Fibroblast of lung (primary cell): ENCODE measurements at places on chromosomes 7 and 10.

DNA sequence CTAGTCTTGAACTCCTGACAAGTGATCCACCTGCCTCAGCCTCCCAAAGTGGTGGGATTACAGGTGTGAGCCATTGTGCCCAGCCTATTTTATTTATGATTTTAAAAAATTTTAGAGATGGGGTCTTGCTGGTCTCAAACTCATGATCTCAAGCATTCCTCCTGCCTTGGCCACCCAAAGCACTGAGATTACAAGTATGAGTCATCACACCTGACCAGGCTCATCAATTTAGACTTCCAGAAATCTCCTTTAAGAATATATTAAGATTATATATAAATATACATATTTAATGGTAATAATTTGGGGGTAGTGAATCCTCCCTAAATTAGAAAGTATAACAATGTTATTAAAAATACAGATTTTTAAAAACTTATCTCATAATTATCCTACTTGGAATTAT lies 29.1 kb downstream of the LAMB1 start:
- no peak for DNase-seq
- peaks cover 13% of the 10 kb centered on the region for H3K4me1 ChIP-seq
- peaks cover 35% of the 10 kb centered on the region for H3K36me3 ChIP-seq
- H3K27me3 ChIP-seq, result no peaks in the 10 kb centered on the region
- H3K4me3 ChIP-seq, result no peak overlapping the region

DNA sequence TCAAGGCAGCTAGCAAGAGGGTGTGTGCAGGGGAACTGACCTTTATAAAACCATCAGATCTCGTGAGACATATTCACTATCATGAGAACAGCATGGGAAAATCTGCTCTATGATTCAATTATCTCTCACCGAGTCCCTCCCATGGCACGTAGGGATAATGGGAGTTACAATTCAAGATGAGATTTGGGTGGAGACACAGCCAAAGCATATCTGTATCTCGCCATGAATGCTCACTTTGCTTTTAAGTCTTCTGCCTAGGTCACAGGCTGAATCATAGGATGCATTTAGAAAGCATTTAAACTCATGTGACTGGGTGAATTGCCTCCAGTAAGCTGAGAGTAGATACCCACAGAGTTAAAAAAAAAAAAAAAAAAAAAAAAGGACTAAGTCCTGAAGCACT lies 220.0 kb downstream of the AGMO start:
- H3K27me3 ChIP-seq, result no peaks in the 10 kb centered on the region
- H3K36me3 ChIP-seq, result no peaks in the 10 kb centered on the region
- no peak for DNase-seq

DNA sequence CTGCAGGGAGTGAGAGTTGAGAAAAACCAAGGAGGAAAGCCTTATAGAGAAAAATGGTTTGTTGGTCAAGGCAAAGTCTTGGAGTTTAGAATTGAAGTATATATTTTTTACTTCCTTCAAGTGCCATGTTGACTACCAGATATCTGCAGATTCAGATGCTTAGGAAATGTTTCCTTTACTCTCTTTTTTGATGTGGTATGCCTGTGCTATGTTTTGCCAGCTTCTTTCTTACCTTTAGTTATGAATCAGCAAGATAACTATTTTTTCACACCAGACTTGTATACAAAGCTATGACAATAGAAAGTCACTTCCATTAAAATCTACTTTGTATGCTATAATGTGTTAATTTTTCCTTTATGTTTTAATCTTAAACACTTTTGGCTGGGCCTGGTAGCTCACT lies 3.6 kb downstream of the R3HCC1L start:
- H3K36me3 ChIP-seq, result no peaks in the 10 kb centered on the region
- no peak for DNase-seq
- no peaks in the 10 kb centered on the region for H3K27me3 ChIP-seq
- no peak overlapping the region for H3K4me3 ChIP-seq
- H3K4me1 ChIP-seq, result peaks cover 2% of the 10 kb centered on the region

DNA sequence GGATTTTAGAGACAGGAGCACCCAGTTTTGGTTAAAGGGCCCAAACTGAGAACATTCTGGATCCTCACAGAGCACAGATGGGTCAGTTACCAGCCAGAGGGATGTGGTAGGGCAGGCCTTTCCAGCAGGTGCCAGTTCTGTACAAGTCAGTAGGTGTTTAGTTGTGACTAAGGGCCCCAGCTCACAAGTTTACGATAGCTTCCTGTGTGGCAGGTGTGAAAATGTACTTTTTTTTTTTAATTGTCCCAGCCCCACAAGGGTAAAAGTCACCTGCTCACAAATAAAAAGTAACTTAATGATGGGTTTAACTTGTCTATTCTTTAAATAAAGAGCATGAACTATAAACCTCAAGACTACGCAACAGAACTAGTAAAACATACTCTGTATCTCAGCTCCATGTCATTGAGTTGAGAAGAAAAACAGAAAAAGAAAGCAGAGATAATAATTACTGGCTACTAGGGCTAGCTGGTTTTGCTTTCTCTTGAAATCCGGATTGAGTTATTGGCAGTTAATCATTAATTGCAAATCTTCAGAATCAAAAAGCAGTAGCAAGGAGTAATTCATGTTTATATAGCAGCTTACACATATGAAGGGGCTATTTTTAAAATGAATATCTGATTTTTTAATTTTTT lies 15.4 kb downstream of the NFE2L3 start:
- H3K36me3 ChIP-seq, result no peaks in the 10 kb centered on the region
- no peak for DNase-seq
- H3K4me1 ChIP-seq, result no peaks in the 10 kb centered on the region
- H3K4me3 ChIP-seq, result no peak overlapping the region
- no peak overlapping the region for H3K27ac ChIP-seq

DNA sequence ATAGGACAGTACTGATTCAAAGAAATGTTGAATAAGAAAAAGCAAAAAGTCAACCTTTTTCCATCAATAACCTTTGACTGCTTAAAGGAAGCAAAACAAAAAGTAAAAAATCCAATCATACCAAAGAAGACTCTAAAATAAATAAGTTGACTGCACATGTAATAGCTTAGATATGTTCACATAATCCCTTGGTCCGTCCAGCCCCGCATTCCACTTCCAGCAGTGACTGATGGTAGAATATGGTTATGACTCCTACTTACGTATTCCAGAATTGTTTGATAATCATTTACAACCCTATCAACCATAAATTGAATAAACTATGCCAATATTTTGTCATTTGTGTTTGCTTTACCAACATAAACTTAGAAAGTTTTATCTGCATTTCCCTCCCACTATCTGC lies 77.9 kb downstream of the CTNNA3 start:
- H3K4me3 ChIP-seq, result no peak overlapping the region
- no peaks in the 10 kb centered on the region for H3K36me3 ChIP-seq
- H3K27ac ChIP-seq, result no peak overlapping the region

- H3K27me3 ChIP-seq, result no peaks in the 10 kb centered on the region
- no peak for DNase-seq
- no peak overlapping the region for H3K4me3 ChIP-seq
These were observed 15.8 kb downstream of the AP5Z1 start for GRCh38 chr7:4791101-4791737.

DNA sequence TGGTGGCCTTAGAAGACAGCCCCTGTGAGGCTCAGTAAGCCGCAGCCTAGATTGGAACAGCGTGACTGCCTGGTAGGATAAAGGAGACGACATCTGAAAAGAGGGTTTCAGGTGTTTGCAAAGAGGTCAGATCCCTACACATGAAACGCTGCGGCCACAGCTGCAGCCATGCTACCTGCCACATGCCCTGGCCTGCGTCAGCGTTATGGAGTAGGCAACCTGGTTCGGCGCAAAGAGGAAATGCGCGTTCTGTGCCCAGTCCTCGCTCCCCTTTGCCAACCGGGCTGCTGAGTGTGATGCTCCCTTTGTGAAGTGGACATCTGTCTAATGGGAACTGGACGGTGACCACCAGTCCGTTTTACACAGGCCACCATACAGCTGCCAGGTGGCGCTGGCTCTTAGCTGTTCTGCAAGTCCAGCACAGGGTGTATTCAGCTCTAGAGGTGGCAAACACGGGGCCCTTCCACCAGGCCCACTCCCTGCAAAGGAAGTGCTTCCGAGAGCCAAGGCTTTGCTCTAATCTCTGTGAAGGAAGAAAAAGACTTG lies 160.3 kb downstream of the CELF2 start:
- no peaks in the 10 kb centered on the region for H3K27me3 ChIP-seq
- no peaks in the 10 kb centered on the region for H3K36me3 ChIP-seq
- no peaks in the 10 kb centered on the region for H3K4me1 ChIP-seq

- no peaks in the 10 kb centered on the region for H3K4me1 ChIP-seq
- no peaks in the 10 kb centered on the region for H3K27me3 ChIP-seq
- H3K36me3 ChIP-seq, result no peaks in the 10 kb centered on the region
- DNase-seq, result no peak
These were observed 437.3 kb downstream of the GLRX3 start for GRCh38 chr10:130573446-130573845.

- H3K4me1 ChIP-seq, result no peaks in the 10 kb centered on the region
- peak; percentile 63 for DNase-seq
- no peaks in the 10 kb centered on the region for H3K36me3 ChIP-seq
- H3K27me3 ChIP-seq, result no peaks in the 10 kb centered on the region
- H3K27ac ChIP-seq, result no peak overlapping the region
These were observed 77.3 kb upstream of the RPA3 start for GRCh38 chr7:7795630-7796121.

- H3K4me3 ChIP-seq, result no peak overlapping the region
- H3K4me1 ChIP-seq, result no peaks in the 10 kb centered on the region
- no peaks in the 10 kb centered on the region for H3K36me3 ChIP-seq
- H3K27me3 ChIP-seq, result no peaks in the 10 kb centered on the region
These were observed 152.1 kb downstream of the LHFPL3 start for GRCh38 chr7:104480529-104480928.

GRCh38 chr10:44908936-44909630 lies 2.1 kb upstream of the TMEM72 start:
- no peak overlapping the region for H3K27ac ChIP-seq
- DNase-seq, result no peak
- H3K27me3 ChIP-seq, result peaks cover 21% of the 10 kb centered on the region

- H3K27ac ChIP-seq, result no peak overlapping the region
- H3K4me1 ChIP-seq, result no peaks in the 10 kb centered on the region
- H3K4me3 ChIP-seq, result no peak overlapping the region
- no peaks in the 10 kb centered on the region for H3K36me3 ChIP-seq
- DNase-seq, result no peak
- no peaks in the 10 kb centered on the region for H3K27me3 ChIP-seq
These were observed 512.0 kb downstream of the TCERG1L start for GRCh38 chr10:130799532-130799931.

DNA sequence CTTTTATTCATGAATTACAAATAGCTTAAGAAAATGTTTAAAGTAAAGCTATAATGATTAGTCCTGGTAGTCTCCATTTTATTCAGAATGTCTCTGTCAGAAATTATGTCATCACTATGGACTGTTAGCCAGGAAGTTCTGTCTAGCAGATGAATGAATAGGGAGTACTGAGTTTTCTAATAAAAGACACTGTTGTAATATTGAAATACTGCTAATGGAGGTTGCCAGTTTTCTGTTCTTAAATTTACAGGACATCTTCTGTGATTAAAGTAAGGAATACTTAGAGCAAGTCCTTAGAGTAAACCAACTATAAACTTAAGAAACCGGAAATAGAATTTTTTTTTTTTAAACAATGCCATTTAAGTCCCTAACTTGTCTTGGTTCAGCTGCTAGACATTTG lies 309.8 kb downstream of the ADK start:
- no peaks in the 10 kb centered on the region for H3K36me3 ChIP-seq
- DNase-seq, result peak; percentile 34
- no peaks in the 10 kb centered on the region for H3K4me1 ChIP-seq
- no peaks in the 10 kb centered on the region for H3K27me3 ChIP-seq

DNA sequence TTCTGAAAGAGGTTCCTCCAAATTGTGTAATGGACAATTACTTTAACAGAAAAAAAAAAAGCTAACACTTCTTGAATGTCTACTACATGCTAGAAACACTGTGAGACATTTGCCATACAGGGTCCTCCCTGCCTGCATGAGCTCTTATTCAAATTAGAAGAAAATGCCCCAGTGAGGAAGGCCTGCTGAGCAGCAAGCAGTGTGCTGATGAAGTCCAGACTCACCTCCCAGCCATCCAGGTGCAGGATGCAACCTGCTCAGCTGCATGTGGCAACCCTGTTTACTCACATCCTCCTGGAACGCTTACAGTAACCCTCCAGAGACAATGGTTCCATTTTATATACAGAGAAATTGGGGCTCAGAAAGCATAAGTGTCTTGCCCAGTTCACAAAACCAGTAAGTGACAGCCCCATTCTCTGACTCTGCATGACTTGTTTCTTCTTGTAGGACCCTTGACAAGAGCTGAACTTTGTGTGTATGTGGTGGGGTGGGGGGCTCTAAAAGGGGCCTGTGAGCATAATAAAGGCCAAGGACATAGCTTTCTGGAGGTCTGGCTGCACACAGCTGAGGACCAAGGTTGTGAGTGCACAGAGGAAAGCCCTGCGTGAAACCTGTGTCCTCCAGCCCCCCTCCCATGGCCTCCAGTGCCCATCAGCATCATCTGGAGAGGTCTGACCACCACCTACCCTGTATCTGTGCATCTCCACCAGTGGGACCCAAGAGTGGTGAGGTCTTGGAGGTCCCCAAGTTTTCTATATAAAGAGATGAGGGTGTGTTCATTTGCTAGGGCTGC lies 387.8 kb downstream of the GRID1 start:
- no peaks in the 10 kb centered on the region for H3K27me3 ChIP-seq
- no peak overlapping the region for H3K4me3 ChIP-seq
- H3K27ac ChIP-seq, result no peak overlapping the region
- no peak for DNase-seq
- H3K36me3 ChIP-seq, result no peaks in the 10 kb centered on the region
- no peaks in the 10 kb centered on the region for H3K4me1 ChIP-seq

DNA sequence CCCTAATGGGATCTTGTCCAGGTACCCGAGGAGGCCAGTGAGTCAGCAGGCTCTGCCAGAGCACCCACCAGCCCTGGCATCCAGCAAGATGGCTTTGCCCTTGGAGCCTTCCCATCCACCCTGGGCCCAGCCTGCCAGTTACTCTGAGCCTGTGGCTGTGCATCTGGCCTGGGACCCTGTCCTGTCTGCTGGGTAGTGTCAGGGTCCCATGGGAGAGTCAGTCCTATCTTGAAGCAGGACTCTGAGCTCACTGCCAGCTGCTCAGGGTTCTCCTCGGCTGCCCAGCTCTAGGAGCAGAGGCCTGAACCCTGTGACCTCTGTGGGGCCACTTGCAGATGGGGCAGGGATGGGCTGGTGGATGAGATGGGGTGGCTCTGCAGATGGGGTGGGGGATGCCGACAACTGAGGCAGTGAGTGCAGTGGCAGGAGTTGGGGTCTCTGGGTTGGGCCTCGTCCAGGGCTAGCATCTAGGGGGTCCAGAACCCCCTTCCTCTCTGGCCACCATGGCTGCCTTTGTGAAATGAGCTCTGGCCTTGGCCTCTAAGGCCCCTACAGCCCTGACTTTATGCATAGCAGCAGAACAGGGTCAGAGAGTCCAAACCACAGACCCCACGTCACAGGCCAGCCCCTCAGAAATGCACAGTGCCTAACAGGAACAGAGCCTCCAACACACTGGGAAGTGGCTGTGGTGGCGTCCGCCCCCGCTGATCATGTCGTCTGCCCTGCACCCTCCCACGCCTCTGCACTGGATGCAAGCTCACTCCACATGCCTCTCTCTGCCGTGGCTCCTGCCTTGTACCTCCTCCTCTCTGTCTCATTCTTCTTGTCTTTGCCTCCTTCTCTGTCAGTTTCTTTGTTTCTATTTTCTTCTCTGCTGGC lies 88.1 kb upstream of the RET start:
- H3K27ac ChIP-seq, result no peak overlapping the region
- no peak for DNase-seq
- no peak overlapping the region for H3K4me3 ChIP-seq

GRCh38 chr10:106396192-106396591 lies 768.3 kb downstream of the SORCS1 start:
- no peak for DNase-seq
- no peak overlapping the region for H3K4me3 ChIP-seq
- no peaks in the 10 kb centered on the region for H3K27me3 ChIP-seq
